ENCODE measurements at places on chromosomes 13 and 19. TPM values are rescaled to one million over a fixed set of nuclear protein-coding genes. Genes with fewer than 3 reads are reported as not detected.

GRCh38 chr13:34153428-34154180, 335.7 kb downstream of the RFC3 start:
- DNase-seq: no peak

DNA sequence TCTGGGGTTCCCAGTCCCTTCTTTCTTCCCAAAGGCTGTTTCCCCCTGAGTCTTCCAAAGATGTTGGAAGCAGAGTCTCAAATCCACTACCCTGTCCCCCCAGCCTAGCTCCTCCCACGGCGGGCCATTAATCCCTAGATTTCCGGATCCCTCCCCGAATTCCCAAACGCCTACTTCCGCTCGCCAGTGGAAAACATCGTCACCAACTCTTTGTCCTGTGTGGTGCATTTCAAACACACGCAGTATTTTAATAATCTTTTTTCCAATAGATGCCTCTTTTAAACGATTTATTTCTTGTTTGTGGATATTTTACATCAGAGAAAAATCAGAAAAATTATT, 610 bp downstream of the ZNF791 start:
- peak; percentile 38 for DNase-seq

- no peak for DNase-seq
These were observed 20.0 kb upstream of the ZDHHC20 start for GRCh38 chr13:21478881-21479808.

UFM1 gene
- total RNA-seq: 87.4 TPM

HIPK4 gene
- not detected for total RNA-seq
